Esophagus mucosa (tissue), 1 donor: ENCODE measurements at places on chromosomes 6 and 20.

DNA sequence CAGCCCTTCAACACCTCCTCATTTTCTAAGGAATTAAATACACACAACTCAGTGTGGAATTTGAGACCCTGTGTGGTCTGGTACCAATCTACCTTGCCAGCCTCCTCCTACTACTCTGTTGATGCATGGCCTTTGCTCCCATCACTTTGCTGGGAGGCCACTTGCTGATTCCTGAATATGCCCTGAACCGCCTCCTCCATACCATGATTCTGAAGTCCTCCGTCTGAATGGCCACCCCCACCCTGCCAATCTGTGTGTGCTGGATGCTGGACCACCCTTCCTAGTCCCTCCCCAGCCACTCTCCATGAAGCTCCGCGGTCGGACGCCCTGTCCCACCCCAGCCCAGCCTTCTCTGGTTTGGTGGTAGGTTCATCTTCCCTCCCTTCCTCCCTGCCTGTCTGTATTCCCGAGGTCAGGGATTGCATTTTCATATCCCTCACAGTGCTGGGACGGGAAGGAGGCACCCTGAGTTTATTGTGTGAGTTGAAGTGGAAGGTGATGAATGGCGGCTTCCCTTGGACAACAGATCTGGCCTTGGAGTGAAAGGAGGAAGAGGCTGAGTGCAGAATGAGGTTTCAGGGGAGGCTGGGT lies 138.3 kb downstream of the CDC5L start:
- ATAC-seq = no peak

GRCh38 chr20:47818016-47818415 lies 32.7 kb upstream of the SULF2 start:
- ATAC-seq = no peak

- ATAC-seq = no peak
These were observed 35.0 kb upstream of the CD93 start for GRCh38 chr20:23120936-23121750.

DNA sequence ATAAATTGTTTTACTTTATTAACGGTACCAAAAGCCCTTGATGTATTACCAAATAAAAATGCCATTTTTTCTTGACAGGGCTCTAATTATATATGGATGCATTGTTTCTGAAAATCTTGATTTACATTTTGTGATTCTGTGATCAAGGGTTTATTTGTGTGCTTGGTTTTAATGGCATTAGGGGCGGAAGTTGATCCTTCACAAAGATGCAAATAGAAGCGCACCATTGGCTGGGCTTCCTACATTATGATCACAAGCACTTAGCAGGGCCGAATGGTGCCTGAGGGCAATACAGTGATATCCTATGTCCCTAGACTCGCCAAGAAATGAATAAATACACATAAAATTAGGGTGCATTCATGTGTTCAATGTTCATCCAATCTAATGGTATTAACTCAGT lies 172.9 kb upstream of the UST start:
- ATAC-seq = no peak

DNA sequence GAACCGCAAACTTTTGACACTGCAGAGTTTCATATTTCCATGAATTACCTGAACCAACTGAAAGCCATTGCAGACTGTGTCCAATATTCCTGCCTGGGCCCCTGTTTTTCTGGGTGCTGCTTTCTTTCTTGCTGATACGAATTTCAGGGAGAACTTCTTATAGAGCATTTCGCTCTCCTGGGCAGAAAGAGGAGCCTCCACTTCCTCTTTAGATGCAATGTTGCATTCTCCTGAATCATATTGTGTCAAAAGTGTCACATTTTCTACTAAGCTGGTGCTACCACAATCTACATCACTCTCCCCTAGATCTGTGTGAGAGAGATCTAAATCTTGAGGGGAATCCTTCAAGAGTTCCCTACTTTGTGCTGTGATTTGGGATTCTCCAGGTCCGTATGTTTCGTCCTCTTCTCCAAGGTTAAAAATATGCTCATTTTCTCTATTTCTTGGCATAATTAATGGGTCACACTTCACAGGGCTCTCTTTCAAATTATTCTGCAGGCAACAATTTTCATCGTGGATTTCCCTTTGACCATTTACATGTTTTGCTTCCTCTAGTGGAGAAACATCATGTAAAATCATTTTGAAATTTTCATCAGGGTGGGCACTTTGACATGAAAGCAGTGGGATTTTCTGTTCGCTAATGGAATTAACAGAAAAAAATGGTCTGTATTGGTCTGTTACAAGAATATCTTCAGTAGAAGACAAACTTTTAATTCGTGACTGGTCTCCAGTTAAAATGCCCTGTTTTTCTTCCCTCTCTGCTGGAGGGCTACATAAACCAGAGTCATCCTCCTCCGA lies 102.3 kb downstream of the DST start:
- no peak for ATAC-seq

- no peak for ATAC-seq
These were observed 14.9 kb upstream of the UBE2V1 start for GRCh38 chr20:50127587-50128519.

GRCh38 chr6:42427871-42428270 lies 23.9 kb downstream of the TRERF1 start:
- no peak for ATAC-seq

DNA sequence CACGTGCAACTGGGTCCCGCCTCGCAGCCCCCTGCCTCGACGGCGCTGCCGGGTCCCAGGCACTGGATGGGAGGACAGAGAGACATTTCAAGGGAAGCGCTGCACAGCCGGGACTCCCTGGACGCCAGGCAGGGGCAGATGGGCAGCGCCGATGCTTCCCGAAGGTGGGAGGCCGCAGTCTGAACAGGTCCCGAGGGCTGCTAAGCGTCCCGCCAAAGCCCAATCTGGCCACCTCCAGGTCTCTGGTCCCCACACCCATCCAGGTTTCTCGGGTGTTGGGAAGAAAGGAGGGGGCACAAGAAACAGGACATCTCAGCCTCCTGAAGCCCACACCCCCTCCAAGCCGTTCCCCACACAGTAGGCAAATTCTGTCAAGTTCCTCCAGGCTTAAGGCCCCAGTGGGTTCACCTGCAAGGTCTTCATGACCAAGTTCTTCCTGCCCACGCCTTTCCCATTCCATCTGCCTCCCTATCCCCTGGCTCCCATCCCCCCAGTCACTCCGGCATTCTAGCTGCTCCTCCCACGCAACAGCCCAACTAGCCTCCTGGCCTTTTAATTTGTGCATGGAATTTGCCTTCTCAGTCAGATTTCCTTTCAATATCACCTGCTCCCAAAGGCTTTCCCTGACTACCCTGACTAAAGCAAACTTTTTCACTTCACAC lies 5.4 kb upstream of the CPXM1 start:
- no peak for ATAC-seq

DNA sequence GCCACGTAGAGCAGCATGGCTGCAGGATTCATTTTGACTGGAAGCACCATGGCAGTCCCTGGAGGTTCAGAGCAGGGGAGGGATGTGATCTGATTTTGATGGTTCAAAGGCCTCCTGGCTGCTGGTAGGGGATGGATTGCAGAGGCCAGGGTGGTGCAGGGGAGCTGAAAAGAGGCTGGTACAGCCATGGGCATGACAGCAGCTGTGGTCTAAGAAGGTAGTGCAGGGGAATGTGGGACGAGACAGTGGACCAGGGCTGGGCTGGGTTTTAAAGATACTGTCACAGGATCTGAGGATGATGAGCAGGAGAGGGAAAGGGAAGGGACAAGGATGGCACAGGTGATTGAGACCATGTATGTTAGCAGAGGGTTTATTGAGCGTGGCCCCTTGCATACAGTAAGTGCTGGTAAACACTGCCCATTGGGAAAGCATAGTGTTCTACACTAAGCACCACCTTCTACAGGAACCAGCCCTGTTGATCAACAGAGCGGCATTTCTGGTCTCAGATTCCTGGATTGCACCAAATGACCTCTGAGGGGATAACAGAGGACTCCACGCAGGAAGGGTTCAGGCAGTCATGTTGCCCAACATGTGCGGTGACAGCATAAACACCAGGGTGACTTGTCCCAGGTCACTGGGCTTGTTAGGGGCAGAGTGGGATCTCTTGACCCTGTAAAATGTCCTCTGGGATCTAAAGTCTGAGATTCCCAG lies 14.5 kb upstream of the SIRPA start:
- no peak for ATAC-seq

DNA sequence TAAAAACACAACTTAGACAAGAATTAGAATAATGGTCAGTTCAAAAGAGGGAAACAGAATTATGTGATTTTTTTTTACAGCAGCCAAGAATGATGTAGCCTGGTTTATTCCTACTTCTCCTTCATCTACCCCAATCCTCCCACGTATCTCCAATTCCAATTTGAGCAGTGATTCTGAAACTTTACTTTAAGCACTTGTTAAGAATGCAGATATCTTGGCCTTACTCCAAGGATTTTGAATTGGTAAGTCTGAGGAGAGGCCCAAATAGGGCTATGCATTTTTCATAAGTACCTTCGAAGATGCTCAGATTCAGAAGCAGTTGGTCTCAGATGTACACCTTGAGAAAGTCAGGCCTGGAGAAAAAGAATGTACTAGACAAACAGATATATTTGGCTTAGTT lies 233.4 kb upstream of the FLRT3 start:
- no peak for ATAC-seq
